ENCODE measurements at places on chromosomes 1 and 21. TPM values are rescaled to one million over a fixed set of nuclear protein-coding genes. Genes with fewer than 3 reads are reported as not detected.

ROR1 gene
- 63.8 TPM for total RNA-seq

DNA sequence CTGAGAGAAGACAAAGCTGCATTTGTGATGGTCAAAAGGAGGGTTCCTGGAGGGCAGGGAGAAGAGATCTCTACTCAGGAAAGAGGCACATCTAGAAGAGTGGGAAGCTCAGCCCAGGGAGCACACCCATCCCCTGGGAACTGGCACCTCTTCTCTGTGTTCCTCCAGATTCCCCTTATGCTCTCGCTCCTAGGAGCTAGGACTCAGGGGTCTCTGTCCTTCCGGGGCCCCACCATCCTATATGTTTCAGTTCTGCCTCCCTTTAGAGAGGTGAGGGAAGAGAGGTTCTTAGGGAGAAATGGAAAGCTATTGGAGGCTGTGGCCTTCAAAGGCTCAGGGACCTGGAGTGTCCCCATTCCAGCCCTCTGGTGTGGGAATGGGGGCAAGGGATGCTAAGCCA lies 4.6 kb upstream of the PPM1J start:
- no peak overlapping the region for H3K27ac ChIP-seq
- H3K4me3 ChIP-seq, result no peak overlapping the region
- no peak for DNase-seq

- no peaks in the 10 kb centered on the region for H3K36me3 ChIP-seq
- H3K27me3 ChIP-seq, result no peaks in the 10 kb centered on the region
- H3K27ac ChIP-seq, result no peak within 1 kb of the TSS
- no peak for DNase-seq
These were observed at the start of gene CD53 for GRCh38 chr1:110872745-110873720. CD53 (plus strand) TSS chr1:110873148; CDS start chr1:110891409, 18,261 bp downstream.

DNA sequence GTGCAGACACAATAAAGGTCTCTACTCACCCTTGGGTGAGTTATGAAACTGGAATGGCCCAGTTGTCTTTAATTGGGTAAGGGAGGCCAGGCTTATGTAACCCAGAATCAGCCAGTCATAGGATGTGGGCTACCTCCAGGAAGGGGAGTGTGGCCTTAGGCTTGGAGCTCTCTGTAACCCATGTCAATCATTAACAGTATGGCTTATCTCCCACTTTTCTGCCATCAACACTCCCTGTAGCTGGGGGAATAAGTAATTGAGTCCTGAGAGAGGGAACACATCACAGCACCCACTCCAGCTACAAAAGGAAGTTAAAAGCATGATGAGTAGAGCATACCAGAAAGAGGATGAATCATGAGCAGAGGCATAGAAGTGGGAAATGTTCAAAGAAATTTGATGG lies 327.0 kb upstream of the DUSP10 start:
- no peaks in the 10 kb centered on the region for H3K36me3 ChIP-seq
- H3K4me1 ChIP-seq, result no peaks in the 10 kb centered on the region
- no peak for DNase-seq

FCRL5 gene
- total RNA-seq, result not detected

SV2A gene
- 21.8 TPM for total RNA-seq

CCDC17 gene
- total RNA-seq, result 5.8 TPM

BARHL2 gene
- total RNA-seq, result not detected

DNA sequence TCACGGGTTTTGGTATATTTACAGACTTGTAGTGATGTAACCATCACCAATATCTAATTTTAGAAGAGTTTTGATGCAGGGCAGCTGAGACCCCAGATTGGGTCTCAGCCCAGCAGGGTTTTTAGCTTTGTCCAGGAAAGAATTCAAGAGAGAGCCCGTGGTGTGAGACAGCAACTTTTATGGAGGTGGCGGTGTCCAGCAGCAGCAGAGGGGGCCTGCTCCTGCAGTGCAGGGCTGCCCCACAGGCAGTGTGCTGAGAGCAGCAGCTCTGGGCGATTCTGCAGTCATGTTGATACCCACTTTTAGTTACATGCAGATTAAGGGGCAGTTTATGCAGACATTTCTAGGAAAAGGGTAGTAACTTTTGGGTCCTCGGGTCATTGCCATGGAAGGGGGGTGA lies 1.8 kb upstream of the EPHX1 start:
- peaks cover 9% of the 10 kb centered on the region for H3K27me3 ChIP-seq
- DNase-seq, result no peak
- no peak overlapping the region for H3K27ac ChIP-seq
- H3K36me3 ChIP-seq, result peaks cover 1% of the 10 kb centered on the region
- peaks cover 23% of the 10 kb centered on the region for H3K4me1 ChIP-seq

DNA sequence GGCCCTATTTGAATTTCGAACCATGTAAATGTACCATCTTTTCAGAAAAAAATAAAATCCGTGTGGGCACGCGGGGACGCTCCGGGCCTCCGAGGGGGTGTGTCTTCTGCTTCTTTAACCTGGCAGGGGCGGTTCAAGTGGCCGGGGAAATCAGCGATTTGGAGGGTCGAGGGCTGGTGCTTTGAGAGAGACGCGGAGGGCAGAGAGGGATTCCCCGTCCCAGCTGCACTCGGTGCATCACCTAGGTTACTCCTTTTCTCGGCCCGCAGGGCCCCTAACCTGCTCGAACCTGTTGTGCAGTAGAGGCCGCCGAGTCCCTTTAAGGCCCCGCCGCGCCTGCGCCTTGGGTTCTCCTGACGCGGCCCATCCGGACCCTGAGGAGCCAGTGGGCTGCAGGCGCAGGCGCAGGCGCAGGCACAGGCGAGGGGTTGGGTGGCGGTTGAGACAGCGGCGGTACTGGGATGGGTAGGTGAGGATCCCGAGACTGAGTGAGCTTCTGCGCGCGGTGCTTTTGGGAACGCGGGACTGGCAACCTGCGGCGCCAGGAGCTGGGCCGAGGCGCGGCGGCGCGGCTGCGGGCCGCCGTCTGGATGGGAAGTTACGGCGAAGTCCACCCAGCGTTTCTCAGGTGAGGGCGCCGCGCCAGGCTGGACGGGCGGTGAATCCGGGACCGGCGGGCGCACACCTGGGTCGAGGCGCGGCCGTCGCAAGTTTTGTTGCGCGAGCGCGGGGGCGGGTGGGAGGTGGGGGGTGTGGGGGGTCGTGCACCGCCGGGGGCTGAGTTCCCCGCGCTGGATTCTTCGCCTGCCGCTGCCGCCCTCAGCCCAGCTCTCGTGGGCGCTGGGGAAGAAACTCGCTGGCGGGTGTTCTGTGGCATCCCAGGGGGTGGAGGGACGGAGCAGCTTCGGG lies at the start of gene NBPF3:
Gene NBPF3 (plus strand): TSS at position 417 of the 909 bp plus-strand sequence. CDS start 4,950 bp downstream, outside the sequence.
- DNase-seq, result peak; percentile 87
- H3K4me3 ChIP-seq, result peak within 1 kb of the TSS; percentile 94
- H3K36me3 ChIP-seq, result peaks cover under 1% of the 10 kb centered on the region
- peaks cover 8% of the 10 kb centered on the region for H3K4me1 ChIP-seq
- peaks cover 3% of the 10 kb centered on the region for H3K27me3 ChIP-seq

- peaks cover 6% of the 10 kb centered on the region for H3K27me3 ChIP-seq
- H3K4me1 ChIP-seq, result peaks cover 3% of the 10 kb centered on the region
- no peak overlapping the region for H3K27ac ChIP-seq
- H3K36me3 ChIP-seq, result no peaks in the 10 kb centered on the region
These were observed 297.2 kb upstream of the PLXNA2 start for GRCh38 chr1:208541225-208541855.

DNA sequence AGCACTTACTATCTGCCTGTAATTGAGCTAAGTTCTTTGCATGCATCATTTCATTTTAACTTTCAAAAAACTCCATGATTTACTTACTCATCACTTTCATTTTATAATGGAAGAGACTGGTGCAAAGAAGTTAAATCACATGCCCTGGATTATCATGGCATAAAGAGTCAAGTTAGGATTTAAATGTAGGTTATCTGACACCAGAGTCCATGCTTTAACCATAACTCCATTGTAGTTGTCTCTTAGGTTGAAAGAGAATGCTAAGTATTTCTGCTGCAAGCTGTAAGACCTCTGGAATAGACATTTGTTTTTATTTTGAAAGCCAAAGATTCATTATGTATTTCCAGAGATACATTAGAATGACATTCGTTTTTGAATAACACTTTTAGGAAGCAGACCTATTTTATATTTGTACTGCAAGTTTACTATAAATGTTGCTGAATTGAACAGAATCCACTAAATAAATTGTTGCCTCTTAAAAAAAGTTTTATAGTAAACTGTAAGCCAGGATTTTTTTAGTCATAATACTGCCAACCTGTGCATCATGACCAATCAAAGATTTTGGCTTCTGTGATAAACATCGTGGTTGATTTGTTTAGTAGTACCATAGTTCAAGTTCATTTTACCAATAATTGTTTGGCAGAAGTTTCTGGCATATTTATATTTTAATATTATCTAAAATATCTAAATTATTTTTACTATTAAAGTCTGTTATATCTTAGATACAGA lies 26.1 kb downstream of the CFH start:
- no peaks in the 10 kb centered on the region for H3K36me3 ChIP-seq
- H3K27ac ChIP-seq, result no peak overlapping the region
- DNase-seq, result no peak
- H3K4me3 ChIP-seq, result no peak overlapping the region
- H3K27me3 ChIP-seq, result no peaks in the 10 kb centered on the region
- no peaks in the 10 kb centered on the region for H3K4me1 ChIP-seq

FMO5 gene
- total RNA-seq, result 4.2 TPM

DNA sequence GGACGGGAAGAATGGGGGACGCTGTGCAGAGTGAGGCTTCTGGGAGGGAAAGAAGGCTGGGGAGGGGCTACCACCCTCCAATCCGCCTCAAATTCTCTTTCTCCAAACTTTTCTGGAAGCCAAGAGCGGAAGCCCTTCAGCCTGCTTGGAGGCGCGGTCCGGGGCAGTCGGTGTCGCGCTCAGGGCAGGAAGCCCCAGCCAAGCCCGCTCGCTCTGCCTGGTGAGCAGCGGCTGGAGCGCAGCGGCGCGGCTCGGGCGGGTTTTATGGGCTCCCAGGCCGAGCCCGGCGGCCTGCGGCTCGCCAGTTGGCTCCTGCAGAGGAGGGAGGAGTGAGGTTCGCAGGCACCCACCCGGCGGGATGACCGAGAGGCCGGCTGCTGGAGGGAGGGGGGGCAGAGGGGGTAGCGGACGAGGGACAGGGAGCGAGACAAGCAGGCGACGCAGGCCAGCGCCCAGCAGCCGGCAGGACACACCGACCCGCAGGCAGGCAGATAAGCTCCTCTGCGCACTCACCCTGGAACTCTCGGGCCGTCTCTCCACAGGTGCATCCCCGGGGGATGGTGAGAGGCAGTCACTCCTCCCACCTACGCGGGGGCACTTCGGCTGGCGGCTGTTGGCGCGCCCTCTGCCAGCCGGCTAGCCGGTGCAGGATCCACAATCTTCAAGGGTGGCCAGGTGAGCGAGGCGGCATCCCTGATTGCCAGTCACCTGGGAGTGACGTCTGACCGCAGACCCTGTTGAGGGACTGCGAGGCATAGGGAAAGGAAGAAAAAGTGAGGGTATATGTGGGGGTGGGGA lies at the start of gene AVPR1B:
Gene AVPR1B (minus strand): TSS at position 238 of the 798 bp plus-strand sequence. CDS start 498 bp downstream, outside the sequence.
- H3K4me3 ChIP-seq, result peak within 1 kb of the TSS; percentile 69
- H3K27me3 ChIP-seq, result peaks cover 49% of the 10 kb centered on the region
- H3K27ac ChIP-seq, result peak within 1 kb of the TSS; percentile 56
- peak; percentile 30 for DNase-seq

DNA sequence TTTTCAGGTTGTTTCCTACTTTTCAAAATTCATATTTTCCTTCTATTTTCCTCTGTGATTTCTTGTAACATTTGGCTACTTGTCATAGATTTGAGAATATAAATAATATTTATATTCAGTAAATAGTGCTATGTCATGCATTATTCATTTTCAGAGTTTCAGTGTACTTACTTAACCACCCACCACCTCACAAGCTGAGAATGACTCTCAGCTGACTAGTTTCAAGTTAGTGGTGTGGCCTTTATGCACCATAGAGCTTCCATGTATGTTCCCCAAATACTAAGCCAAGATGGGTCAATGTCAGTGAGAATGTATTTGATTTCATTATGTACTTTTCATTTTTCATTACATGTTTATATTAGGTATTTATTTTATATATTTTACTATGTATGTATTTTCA lies 56.9 kb upstream of the RGS1 start:
- H3K4me3 ChIP-seq, result no peak overlapping the region
- H3K36me3 ChIP-seq, result no peaks in the 10 kb centered on the region
- no peak for DNase-seq
- peaks cover 12% of the 10 kb centered on the region for H3K4me1 ChIP-seq

DNA sequence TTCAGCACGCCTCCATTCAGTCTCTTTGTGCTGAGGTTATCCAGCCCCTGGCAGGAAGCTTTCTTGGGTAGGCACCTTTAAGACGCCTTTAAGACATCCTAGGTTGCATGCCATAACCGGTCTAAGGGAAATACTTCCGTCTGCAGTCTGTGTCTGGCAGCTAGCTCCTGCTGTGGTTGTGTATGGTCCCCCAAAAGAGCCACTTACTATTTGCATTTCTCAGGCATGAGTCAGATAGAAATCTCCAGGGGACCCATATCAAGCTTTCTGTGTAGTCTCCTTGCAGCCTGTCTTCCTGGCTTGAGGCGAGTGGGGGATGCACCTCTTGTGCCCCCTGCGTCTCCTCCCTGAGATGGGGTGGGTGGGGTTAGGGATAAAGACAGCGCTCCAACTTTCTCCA lies 10.0 kb upstream of the RYR2 start:
- H3K27ac ChIP-seq, result no peak overlapping the region
- DNase-seq, result no peak
- H3K27me3 ChIP-seq, result peaks cover 29% of the 10 kb centered on the region
- no peaks in the 10 kb centered on the region for H3K36me3 ChIP-seq
- no peak overlapping the region for H3K4me3 ChIP-seq
- H3K4me1 ChIP-seq, result no peaks in the 10 kb centered on the region

SPRR2F gene
- total RNA-seq, result 4.0 TPM

CHAF1B gene
- total RNA-seq, result 11.7 TPM

RXRG gene
- total RNA-seq, result 2.2 TPM

HEYL gene
- 4.3 TPM for total RNA-seq

DNA sequence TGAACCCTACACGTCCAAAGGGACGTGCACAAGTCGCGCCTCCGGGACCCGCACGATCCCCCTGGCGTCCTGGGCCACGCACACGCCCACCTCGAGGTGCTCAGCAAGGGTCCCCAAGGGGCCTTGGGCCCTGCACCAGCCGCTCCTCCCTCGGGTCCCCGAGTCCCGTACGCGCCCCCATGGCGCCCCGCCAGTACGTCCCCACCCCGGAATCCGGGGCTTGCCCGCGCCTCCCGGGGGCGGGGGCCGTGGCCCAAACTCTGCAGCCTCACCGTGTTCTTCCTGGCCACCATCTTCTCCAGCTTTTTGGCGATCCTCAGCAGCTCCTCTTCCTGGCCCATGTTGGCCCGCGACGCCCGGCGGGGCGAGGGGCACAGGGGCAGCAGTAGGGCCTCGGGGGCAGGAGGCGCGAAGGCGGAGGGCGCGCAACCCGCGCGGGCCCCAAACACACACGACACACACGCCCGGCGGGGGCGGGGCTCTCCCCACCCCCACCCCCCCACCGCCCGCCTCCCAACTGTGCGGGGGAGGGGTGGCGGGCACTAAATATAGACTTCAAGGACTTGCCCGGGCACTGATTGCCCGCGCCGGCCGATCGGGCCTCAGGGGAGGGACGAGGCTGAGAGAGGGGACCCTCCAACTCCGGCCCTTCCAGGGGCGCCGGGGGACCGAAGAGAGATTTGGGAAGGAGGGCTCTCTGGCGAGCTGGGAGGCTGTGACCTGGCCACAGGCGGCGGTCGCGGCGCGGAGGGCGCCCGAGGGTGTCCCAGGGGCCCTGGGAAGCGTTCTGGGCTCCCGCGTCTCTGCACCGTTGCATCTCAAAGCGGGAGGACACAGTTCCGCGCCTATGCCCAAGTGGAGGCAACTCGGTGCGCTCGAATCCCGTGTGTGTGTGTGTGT lies at the start of gene TCEA3:
Gene TCEA3 (minus strand): TSS at position 456 of the 900 bp plus-strand sequence. CDS start 115 bp downstream, at position 341.
- no peak for DNase-seq
- H3K27me3 ChIP-seq, result peaks cover 18% of the 10 kb centered on the region
- H3K4me1 ChIP-seq, result peaks cover 13% of the 10 kb centered on the region
- peak within 1 kb of the TSS; percentile 88 for H3K27ac ChIP-seq
- peaks cover 14% of the 10 kb centered on the region for H3K36me3 ChIP-seq

GRCh38 chr1:179637211-179637860 lies 45.7 kb downstream of the TDRD5 start:
- no peaks in the 10 kb centered on the region for H3K27me3 ChIP-seq
- H3K27ac ChIP-seq, result no peak overlapping the region
- no peak for DNase-seq
- no peaks in the 10 kb centered on the region for H3K4me1 ChIP-seq

SLC44A5 gene
- 9.5 TPM for total RNA-seq

LRRC8B gene
- total RNA-seq, result 22.2 TPM

CLDN19 gene
- 8.2 TPM for total RNA-seq

All from progenitor cell of endocrine pancreas (in vitro differentiated cells).